Endothelial cell (in vitro differentiated cells): ENCODE measurements at places on chromosomes 5 and 9.

DNA sequence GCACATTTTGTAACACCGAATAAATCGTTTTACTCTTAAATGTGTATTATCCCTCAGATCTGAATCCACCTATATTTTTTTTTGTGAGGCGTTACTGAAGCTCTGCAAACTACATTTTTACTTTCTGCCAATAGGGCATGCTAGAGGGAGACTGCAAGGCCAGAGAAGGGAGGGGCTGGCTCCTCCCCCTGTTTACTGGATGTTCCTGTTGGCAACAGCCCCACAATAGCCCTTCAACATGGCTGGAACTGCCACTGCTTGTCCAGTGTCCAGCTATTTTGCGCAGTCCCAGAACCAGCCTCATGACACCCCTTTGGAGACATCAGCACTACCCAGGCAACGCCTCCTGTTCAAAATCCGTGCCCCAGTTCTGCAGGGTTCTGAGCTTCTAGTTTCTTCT lies 85.4 kb upstream of the MIER3 start:
- no peak for DNase-seq
- H3K27me3 ChIP-seq: no peaks in the 10 kb centered on the region
- no peak overlapping the region for H3K27ac ChIP-seq
- no peak overlapping the region for H3K4me3 ChIP-seq

DNA sequence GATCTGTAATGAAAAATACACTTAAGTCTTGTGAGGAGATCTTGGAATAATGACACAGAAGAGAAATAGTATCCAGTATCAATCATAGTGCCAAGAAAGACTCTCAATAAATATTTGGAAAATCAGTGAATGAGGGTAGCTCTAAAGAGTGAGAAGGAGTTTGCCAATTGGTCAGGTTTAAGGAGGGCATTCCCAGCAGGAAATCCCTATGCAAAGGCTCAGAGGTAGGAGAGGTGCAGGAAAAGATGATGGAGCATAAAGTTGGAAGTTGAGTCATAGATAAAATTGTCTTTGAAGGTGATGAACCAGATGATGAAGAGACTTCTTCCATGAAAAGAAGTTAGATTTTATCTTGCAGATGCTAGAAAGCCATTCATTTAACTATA lies 27.8 kb downstream of the TNPO1 start:
- no peak for DNase-seq
- H3K4me3 ChIP-seq: no peak overlapping the region
- no peaks in the 10 kb centered on the region for H3K36me3 ChIP-seq
- peaks cover 21% of the 10 kb centered on the region for H3K4me1 ChIP-seq
- no peak overlapping the region for H3K27ac ChIP-seq
- peaks cover 13% of the 10 kb centered on the region for H3K27me3 ChIP-seq

DNA sequence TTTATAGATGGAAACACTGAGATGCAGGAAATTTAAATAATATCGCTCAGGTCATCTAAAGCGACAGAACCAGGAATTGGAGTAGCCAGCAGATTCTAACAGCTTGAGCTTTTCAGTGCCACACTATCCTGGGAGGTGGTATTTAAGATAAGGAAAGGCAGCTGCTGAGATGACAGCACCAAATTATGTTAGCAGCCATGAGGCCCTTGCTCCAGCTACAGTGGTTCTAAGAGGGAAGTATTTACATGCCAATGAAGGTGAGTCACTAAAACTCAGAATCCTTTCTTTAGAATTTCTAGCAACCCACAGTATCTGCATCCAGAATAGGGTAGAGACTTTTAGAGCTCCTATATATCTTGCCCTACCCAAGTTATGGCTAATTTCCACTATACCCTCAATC lies 127.0 kb upstream of the VLDLR start:
- no peaks in the 10 kb centered on the region for H3K36me3 ChIP-seq
- no peak overlapping the region for H3K4me3 ChIP-seq
- no peak for DNase-seq
- no peaks in the 10 kb centered on the region for H3K27me3 ChIP-seq
- no peak overlapping the region for H3K27ac ChIP-seq
- peaks cover 3% of the 10 kb centered on the region for H3K4me1 ChIP-seq

DNA sequence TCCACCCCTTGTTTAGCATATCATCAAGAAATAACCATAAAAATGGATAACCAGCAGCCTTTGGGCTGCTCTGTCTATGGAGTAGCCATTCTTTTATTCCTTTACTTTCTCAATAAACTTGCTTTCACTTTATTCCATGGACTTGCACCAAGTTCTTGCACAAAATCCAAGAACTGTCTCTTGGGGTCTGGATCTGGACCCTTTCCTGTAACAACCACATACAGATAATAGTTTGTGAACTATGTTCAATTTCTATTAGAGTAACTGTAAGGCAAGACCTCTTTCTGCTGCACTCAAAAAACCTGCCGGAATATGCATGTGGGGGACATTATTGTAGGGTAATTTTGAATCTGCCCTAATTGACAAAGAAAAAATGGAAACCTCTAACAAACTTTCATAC lies 66.9 kb upstream of the TMEM215 start:
- no peaks in the 10 kb centered on the region for H3K4me1 ChIP-seq
- no peaks in the 10 kb centered on the region for H3K36me3 ChIP-seq
- peaks cover 1% of the 10 kb centered on the region for H3K27me3 ChIP-seq
- DNase-seq: no peak
- no peak overlapping the region for H3K27ac ChIP-seq
- no peak overlapping the region for H3K4me3 ChIP-seq

GRCh38 chr5:54959673-54960418 lies 25.5 kb downstream of the ESM1 start:
- H3K36me3 ChIP-seq: no peaks in the 10 kb centered on the region
- peak; percentile 35 for DNase-seq
- no peaks in the 10 kb centered on the region for H3K4me1 ChIP-seq
- H3K4me3 ChIP-seq: no peak overlapping the region

- H3K4me1 ChIP-seq: peaks cover 4% of the 10 kb centered on the region
- no peak overlapping the region for H3K27ac ChIP-seq
- no peaks in the 10 kb centered on the region for H3K36me3 ChIP-seq
- DNase-seq: no peak
- H3K4me3 ChIP-seq: no peak overlapping the region
These were observed 129.5 kb upstream of the GAS1 start for GRCh38 chr9:87076825-87077224.

DNA sequence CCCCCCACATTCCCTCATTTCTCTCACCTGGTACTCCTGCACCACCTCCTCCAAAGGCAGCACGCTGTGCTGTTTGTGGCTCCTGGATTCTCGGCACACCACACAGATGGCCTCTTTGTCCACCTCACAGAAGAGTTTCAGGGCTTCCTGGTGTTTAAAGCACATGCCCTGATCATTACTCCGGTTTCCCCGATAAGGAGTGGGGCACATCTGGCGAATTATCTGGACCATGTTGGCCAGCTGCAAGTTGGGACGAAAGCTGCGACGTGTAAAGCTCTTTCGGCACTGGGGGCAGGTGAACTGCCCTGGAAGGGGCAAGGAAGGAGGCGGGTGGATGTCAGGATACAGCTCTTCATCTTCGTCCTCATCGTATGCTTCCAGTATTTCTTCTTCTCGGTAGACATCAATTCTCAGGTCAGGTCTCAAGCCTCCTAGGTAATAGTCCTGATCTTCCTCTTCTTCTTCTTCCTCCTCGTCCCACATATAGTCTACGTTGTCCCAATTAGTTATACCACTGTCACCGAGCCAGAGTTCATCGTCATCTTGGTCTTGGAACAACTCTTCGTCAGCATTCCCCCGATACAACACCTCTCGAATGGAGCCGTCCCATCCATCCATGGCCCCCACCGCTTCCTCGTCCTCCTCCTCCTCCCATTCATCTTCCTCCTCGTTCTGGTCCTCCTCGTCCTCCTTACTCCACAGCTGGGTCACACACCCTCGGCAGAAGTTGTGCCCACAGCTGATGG lies 796 bp downstream of the TRIM52 start:
- peaks cover 22% of the 10 kb centered on the region for H3K4me1 ChIP-seq
- no peak for DNase-seq
- no peaks in the 10 kb centered on the region for H3K27me3 ChIP-seq
- H3K27ac ChIP-seq: peak overlapping the region; percentile 66
- peak overlapping the region; percentile 95 for H3K4me3 ChIP-seq

- peaks cover 30% of the 10 kb centered on the region for H3K4me1 ChIP-seq
- DNase-seq: peak; percentile 27
- no peak overlapping the region for H3K27ac ChIP-seq
- H3K27me3 ChIP-seq: peaks cover 12% of the 10 kb centered on the region
- H3K36me3 ChIP-seq: peaks cover 4% of the 10 kb centered on the region
- peak overlapping the region; percentile 71 for H3K4me3 ChIP-seq
These were observed 670 bp upstream of the PURA start for GRCh38 chr5:140113180-140113698.

GRCh38 chr9:107898761-107899160 lies 409.2 kb upstream of the KLF4 start:
- H3K27me3 ChIP-seq: no peaks in the 10 kb centered on the region
- no peak overlapping the region for H3K4me3 ChIP-seq
- no peak overlapping the region for H3K27ac ChIP-seq
- H3K4me1 ChIP-seq: no peaks in the 10 kb centered on the region
- DNase-seq: no peak
- no peaks in the 10 kb centered on the region for H3K36me3 ChIP-seq

GRCh38 chr5:179332741-179333290 lies 12.4 kb downstream of the ADAMTS2 start:
- no peak overlapping the region for H3K4me3 ChIP-seq
- H3K27ac ChIP-seq: no peak overlapping the region
- no peaks in the 10 kb centered on the region for H3K36me3 ChIP-seq
- no peak for DNase-seq

- H3K27ac ChIP-seq: no peak overlapping the region
- H3K36me3 ChIP-seq: no peaks in the 10 kb centered on the region
- H3K4me3 ChIP-seq: no peak overlapping the region
- no peaks in the 10 kb centered on the region for H3K4me1 ChIP-seq
- no peaks in the 10 kb centered on the region for H3K27me3 ChIP-seq
- DNase-seq: no peak
These were observed 12.6 kb upstream of the DENND1A start for GRCh38 chr9:123942542-123942941.

DNA sequence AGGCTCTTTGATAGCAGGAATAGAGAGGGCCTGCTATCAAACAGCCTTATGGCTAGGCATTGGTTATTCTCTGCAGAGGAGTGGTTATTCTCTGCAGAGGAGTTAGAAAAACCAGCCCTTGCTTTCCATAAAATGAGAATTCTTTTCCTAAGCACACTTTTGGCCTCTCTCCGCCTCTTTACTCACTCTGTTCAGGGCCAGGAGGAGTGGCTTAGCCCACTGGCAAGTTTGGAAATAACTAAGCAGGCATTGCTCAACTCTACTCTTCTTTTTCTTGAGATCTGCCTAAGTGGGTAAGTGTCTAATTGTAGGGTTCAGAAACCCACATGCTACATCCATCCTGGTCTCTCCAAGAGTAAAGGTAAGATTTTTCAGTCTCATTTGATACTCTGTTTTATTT lies 341.7 kb downstream of the KIAA0825 start:
- DNase-seq: no peak
- H3K4me1 ChIP-seq: peaks cover 2% of the 10 kb centered on the region
- H3K27ac ChIP-seq: no peak overlapping the region
- no peak overlapping the region for H3K4me3 ChIP-seq
- H3K27me3 ChIP-seq: no peaks in the 10 kb centered on the region

- H3K36me3 ChIP-seq: no peaks in the 10 kb centered on the region
- DNase-seq: no peak
- no peak overlapping the region for H3K4me3 ChIP-seq
- H3K4me1 ChIP-seq: peaks cover 14% of the 10 kb centered on the region
These were observed 30.6 kb upstream of the SEMA4D start for GRCh38 chr9:89528540-89528939.

GRCh38 chr9:127557466-127557869 lies 54.6 kb upstream of the STXBP1 start:
- H3K4me3 ChIP-seq: no peak overlapping the region
- peaks cover 65% of the 10 kb centered on the region for H3K4me1 ChIP-seq
- H3K27ac ChIP-seq: peak overlapping the region; percentile 30
- H3K27me3 ChIP-seq: peaks cover 10% of the 10 kb centered on the region
- H3K36me3 ChIP-seq: peaks cover 21% of the 10 kb centered on the region
- no peak for DNase-seq

DNA sequence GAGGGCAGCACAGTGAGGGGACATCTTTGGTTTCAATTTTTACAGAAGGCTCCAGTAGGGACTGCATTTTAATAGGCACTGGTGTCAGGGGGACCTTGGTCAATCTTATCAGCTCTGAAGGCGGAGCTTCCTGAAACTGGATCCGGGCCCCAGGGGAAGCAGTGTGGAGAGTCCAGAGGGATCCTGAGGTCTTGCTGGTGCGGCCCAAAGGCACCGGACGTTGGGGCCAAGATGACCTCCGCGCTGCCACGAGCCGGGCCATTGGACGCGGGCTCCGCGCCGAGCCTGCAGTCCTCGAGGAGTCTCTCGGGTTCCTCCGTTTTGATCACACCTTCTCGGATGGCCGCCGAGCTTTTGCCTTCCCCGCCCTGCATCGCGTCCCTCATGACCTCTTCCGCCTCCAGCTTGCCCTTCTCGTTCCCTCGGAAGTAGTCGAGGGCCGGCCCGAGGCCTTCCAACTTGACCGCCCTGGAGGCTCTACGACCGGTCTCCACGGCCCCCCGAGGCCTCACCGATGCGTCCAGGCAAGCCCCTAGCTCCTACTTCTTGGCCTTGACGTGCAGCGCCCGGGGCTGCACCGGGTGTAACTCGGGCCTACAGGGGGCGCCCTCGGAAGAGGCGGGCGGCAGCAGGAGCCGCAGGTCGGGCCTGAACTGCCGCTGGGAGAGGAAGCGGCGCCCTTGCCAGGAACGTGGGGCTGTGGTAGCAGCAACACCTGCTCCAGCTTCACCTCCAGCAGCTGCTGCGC lies 18.8 kb downstream of the C5orf52 start:
- H3K27ac ChIP-seq: no peak overlapping the region
- H3K27me3 ChIP-seq: peaks cover 1% of the 10 kb centered on the region
- DNase-seq: no peak
- H3K4me1 ChIP-seq: no peaks in the 10 kb centered on the region
- no peak overlapping the region for H3K4me3 ChIP-seq
- H3K36me3 ChIP-seq: peaks cover 19% of the 10 kb centered on the region

- no peak for DNase-seq
- H3K4me3 ChIP-seq: no peak overlapping the region
- H3K27ac ChIP-seq: no peak overlapping the region
- no peaks in the 10 kb centered on the region for H3K4me1 ChIP-seq
These were observed 124.0 kb upstream of the TLE4 start for GRCh38 chr9:79447762-79448161.

GRCh38 chr5:2391021-2391420 lies 360.5 kb downstream of the IRX2 start:
- DNase-seq: no peak
- H3K27ac ChIP-seq: no peak overlapping the region
- peaks cover 1% of the 10 kb centered on the region for H3K27me3 ChIP-seq
- no peak overlapping the region for H3K4me3 ChIP-seq
- H3K4me1 ChIP-seq: no peaks in the 10 kb centered on the region

GRCh38 chr5:171371326-171371725 lies 16.3 kb upstream of the NPM1 start:
- no peak overlapping the region for H3K27ac ChIP-seq
- peaks cover 1% of the 10 kb centered on the region for H3K27me3 ChIP-seq
- no peaks in the 10 kb centered on the region for H3K4me1 ChIP-seq
- H3K4me3 ChIP-seq: no peak overlapping the region
- DNase-seq: no peak
- H3K36me3 ChIP-seq: no peaks in the 10 kb centered on the region
